ENCODE measurements at places on chromosomes 16 and 17.

DNA sequence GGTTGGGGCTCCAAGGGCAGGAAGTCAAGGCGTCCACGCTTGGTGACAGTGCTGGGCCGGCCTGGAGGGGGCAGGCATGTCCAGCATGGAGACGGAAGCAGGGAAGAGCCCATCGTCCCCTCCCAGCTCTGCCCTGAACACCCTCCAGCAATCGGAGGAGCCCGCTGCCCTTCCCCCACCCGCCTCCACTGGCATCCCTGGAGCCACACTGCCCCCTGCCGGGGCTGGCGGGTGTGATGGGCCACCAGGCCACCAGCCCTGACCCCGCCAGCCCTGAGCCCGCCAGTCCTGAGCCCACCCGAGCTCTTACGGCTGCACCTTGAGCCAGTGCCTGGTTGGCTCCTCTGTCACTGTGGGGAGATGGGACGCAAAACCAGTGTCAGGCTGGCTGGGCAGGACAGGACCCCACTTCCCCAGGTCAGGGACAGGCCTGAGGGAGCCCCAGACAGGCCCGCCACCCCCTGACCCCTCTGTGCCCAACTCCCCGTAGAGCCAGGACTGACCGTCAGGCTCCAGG lies 4.1 kb upstream of the CDH15 start:
- DNase-seq, result peak; percentile 71

- peak; percentile 90 for DNase-seq
Measured at GRCh38 chr17:46193626-46194392, 580 bp upstream of the KANSL1 start.

DNA sequence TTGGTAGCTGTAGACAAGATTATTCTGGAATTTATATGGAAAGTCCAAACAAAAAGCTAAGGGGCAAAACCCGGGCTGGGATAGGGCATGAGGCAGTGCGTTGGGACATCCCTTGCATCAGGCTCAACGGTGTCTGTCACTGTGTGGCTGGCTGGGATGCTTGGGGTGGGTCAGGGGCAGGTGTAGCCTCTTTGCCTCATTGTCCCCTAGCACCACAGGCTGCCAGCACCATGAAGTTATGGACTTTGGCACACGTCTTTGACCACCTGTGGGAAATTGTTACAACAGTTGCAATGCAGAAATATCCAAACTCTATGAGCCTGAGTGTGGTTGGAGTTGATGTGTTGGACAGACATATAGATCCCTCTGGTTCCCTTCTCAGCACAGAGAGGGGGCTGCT lies 32.8 kb upstream of the MARCHF10 start:
- no peak for DNase-seq

DNA sequence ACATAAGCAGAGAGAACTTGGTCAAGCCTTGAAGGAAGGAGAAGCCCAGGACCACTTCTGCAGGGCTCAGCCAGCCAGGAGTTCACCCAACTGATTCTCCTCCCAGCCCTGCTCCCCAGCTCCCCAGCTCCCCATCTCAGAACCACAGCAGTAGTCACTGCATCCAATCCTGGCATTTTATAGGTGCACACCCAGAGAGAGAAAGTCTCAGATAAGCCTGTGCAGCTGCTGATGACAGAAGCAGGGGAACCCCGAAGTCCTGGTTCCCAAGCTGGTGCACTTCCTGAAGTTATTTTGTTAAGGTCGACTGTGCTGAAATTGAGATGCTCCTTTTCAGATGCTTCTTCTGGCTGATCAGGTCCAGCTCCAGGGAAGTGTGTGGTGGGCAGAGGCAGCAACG lies 6.6 kb downstream of the RNF112 start:
- no peak for DNase-seq

- DNase-seq, result no peak
Measured at GRCh38 chr17:57113011-57113410, 28.0 kb downstream of the AKAP1 start.

GRCh38 chr16:57501492-57501891 lies 15.2 kb upstream of the DOK4 start:
- no peak for DNase-seq

DNA sequence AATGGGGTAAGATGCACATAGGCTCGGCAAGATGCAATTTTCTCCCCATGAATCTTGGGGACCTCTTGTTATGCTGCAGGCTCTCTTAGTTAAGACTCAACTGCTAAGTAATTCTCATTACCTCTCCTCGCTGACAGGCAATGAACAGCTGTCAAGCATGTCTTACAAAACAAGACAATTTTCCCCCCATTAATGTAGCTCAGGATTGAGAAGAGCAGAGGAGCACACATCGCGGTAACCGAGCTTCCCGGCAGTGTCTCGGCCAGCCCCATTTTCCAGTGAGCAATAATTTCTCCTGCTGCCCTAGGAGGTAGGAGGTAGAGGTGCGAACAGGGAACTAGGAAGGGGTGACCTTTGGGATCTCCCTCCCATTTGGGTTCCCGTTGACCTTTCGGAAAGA lies 272.1 kb downstream of the HAPSTR1 start:
- no peak for DNase-seq

DNA sequence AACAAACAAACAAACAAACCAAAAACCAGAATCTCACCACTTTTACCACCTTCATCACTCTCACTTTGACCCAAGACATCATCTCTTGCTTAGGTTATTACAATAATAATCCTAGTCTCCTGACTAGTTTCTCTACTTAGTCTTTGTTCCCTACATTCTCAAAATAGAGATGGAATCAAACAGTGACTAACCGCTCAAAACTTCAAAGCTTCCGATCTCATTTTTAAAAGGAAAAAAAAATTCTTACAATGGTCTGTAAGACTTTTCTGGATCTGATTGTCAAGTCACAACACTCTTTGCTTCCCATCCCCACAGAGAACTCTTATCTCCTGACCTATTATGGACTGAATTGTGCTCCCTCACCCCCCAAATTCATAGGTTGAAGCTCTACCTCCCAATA lies 60.9 kb downstream of the SPAG9 start:
- DNase-seq, result no peak

GRCh38 chr16:67442581-67443255 lies 11.8 kb downstream of the HSD11B2 start:
- DNase-seq, result no peak

GRCh38 chr17:62653826-62654761 lies 26.6 kb downstream of the MRC2 start:
- no peak for DNase-seq

GRCh38 chr17:13735861-13736260 lies 134.1 kb upstream of the HS3ST3A1 start:
- no peak for DNase-seq

- DNase-seq, result no peak
Measured at GRCh38 chr16:1154887-1155331, 2.0 kb downstream of the CACNA1H start.

GRCh38 chr17:14590459-14591250 lies 289.8 kb downstream of the HS3ST3B1 start:
- DNase-seq, result no peak

All from NCI-H1436 (cell line).